ENCODE measurements at places on chromosomes 16 and 17.

DNA sequence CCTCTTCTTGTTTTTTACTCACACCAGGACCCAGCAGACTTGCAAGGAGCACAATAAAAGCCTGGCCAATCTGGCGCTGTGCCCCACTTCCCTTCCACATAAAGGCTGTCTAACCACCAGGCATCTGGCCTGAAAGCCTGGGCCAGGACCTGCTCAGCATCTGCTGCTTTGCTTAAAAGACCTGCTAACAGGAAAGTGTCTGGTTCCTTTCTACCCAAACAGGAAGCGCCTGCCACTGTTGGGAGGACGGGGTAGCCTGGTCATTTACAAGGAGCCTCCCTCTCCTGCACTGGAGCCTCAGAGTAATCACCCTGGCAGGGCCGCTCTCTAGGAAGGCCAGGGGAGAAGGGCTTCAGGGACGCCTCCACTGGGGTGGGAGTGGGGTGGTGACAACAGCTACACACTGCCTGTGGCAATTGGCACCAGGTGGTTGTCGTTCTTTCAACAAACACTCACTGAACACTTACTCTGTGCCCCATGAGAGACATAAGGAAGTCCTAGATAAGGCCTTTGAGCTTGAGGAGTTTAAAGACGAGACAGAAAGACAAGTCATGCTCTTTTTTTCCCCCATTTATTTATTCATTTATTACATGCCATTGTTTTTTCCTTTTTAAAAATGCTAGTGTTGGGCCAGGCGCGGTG is 6.3 kb upstream of the MMP28 start:
- no peak for DNase-seq

GRCh38 chr17:44865231-44865660 is 17.6 kb downstream of the HIGD1B start:
- peak; percentile 55 for DNase-seq

- no peak for DNase-seq
Observed at GRCh38 chr16:88673716-88674379, 11.0 kb upstream of the MVD start.

DNA sequence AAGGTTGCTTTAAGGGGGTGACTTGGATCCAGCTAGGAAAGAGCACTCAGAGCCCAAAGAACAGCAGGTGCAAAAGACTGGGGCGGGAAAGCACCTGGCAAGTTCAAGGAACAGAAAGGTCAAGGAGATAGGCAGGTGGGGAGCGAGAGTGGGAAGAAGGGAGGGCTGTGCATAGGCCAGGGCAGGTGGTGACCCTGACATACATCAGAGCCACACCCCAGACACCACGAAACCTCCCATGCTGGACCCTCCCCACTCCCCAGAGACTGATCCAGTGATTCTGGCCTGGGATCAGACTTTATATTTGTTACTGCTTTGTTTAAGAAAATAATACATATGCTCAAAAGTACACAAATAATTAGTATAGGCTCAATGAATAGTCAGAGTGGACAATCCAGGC is 48.5 kb upstream of the RBFOX3 start:
- DNase-seq: no peak

GRCh38 chr16:15782573-15783365 is 74.1 kb downstream of the MYH11 start:
- no peak for DNase-seq

DNA sequence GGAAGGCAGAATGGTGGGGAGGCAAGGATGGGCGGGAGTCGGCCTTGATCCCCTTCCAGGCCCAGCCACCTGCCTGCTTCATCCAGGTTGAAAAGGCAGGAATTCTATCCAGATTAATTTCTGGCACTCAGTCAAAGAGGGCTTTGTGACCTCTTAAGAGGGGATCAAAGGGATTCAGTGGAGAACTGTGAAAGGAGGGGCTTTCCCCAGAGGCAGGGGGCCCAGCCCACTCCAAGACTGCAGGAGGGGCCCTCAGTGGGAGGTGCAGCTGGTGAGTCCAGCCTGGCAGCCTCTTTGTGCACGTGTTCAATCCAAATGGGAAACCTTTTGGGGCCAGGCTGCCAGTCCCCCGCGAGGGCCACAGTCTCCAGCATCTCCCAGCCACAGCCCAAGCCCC is 148.5 kb upstream of the PLCG2 start:
- DNase-seq: no peak

DNA sequence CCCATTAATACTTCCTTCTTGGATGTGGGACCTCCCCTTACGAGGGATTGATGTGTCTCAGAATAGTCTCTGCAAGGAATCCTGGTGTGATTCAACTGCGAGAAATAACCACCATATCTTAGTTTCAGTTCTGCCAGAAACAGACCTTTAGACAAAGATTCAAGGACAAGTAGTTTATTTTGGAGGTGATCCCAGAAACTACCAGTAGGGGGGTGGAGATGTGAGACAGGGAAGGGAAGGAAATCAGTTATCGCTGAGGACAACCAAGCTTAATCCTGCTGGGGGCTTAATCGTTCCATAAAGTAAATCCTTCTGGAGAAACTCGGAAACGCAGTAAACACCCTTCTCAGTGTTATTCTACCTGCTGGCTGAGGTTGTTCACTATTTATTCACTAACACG is 5.0 kb upstream of the SDR42E1 start:
- DNase-seq: no peak

Data from CD8-positive, alpha-beta memory T cell (primary cell).